ENCODE measurements at places on chromosomes 5 and 9. TPM values are rescaled to one million over a fixed set of nuclear protein-coding genes. Genes with fewer than 3 reads are reported as not detected.

DNA sequence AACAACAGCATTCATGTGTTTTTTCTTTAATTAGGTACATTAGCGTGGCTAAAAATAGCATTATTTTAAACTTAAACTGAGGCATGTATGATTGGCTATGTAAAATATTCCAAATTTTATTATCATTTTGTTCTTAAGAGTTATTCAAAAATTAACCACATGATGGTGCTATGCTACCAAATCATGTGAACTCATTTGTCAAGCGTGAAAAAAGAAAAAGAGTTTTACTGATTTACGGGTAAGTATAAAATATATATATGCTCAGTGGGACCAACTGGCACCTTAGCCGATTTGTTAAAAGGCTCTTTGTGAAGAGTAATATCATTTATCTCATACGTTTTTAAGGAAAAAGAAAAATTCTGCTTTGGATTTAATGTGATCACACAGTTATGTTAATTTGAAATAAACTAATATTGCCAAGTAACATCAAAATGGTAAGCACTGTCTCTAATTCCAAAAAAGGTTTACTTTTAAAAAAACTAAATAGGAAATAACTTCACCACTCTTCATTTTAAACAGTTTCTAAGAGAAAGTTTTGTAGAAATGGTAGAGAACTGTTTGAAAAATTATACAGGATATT is 1042.3 kb downstream of the CDH12 start:
- DNase-seq, result no peak

DNA sequence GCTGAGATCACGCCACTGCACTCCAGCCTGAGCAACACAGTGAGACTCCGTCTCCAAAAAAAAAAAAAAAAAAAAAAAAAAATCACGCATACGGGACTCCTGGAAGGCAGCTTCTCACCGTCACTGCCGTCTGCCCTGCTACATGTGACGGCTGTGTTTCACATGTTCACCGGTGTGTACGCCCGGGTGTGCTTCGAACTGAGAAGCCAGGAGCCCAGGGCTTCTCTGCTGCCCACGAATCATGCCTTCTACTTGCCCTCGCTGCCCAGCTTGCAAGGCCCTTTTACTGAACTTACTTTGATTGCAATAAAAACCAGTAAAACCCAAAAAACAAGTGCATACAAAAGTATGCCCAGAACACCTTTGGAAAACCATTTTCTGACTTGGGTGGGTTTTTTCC is 5.8 kb upstream of the NKD2 start:
- no peak for DNase-seq

GRCh38 chr9:134167530-134167931 is 3.2 kb upstream of the RNU6ATAC start:
- DNase-seq, result no peak

- DNase-seq, result no peak
Measured at GRCh38 chr5:10892147-10892910, 131.3 kb upstream of the DAP start.

DNA sequence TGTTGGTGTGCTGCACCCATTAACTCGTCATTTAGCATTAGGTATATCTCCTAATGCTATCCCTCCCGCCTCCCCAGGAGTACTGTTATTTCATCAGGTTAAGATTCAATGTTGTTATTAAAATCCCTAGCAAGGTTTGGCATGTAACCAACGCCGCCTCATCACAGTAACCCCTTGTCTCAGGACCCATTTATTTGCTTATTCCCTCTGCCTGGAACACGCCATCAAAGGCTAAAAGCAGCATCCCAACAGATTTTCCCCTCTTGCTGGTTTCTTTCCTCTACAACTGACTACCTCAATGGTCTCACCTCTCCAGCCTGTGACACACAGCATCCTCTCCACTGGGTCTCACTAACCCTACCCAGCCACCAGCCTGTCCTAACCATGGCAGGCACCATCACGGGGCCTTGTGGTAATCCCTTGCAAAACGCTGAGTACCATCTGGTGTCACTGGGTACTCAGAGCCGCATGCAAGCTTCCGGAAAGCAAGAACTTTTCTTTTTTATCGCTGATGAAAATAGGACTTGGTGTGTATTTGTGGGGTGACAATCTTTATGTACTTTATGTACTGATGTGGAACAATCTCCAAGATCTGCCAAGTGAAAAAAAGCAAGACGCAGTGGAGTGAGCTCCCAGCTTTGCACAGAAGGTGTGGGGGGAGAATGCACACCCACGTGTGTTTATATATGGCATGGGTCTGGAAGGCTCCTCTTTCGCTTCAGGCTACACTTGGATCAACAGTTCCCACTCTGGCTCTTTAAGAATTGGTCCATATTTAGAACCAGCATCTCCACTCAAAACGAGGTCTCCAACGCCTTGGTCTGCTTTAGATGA is 6.1 kb downstream of the RPS14 start:
- no peak for DNase-seq

- no peak for DNase-seq
Measured at GRCh38 chr9:14515571-14516198, 177.5 kb downstream of the ZDHHC21 start.

Gene ZBTB5
- total RNA-seq, result 14.2 TPM
